Hematopoietic multipotent progenitor cell treated with erythropoietin and hydrocortisone succinate and interleukin-3 and kit ligand, for 6 days (in vitro differentiated cells): ENCODE measurements at places on chromosomes 6 and 20.
A peak's percentile ranks its signal among the peaks of the same experiment; 100 is the strongest.

GRCh38 chr6:28884423-28885131, 39.2 kb downstream of the TRIM27 start:
- peak; percentile 60 for DNase-seq

DNA sequence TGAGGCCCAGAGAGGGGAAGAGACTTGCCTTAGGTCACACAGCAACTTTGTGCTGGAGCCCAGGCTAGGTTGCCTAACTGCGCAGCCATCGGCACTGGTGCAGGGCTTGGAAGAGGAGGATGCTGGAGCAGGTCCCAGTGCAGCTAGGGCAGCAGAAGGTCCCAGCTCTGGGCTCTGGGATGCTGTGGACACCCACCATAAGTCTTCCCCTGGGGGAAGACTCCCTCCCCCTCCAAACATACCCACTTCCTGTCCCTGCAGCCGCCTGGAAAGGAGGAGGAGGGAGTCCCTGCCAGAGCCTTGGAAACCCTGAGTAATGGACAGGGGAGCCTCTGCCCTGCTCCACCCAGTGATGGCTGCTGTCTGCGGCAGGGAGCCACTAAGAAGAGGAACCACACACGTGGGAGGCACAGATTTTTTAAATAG, 93.6 kb downstream of the NCR2 start:
- no peak for DNase-seq

DNA sequence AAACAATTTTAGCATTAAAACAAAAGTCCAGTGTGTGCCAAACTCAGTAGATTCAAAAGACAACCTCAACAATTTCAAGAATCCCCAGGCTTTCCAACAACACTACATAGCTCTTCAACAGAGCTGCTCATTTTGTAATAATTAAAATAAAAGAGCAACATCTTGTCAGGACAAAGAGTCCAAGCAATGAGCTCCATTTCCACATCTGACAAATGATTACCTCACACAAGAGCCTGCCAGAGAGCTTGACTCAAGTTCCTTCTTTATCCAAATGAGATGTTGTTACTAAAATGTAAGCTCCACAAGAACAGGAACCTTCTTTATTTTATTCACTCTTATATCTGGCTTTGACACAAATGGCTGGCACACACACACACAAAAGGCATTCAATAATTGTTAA, 449.8 kb downstream of the HACE1 start:
- no peak for DNase-seq

- DNase-seq, result no peak
These were observed 30.0 kb downstream of the SIRPA start for GRCh38 chr20:1924910-1925861.

GRCh38 chr6:79077715-79078074, 359 bp downstream of the PHIP start:
- peak; percentile 65 for DNase-seq

- DNase-seq, result no peak
These were observed at the start of gene ROS1 for GRCh38 chr6:117425431-117426153. Gene ROS1, minus strand, starts transcription at chr6:117425942. Its CDS starts 286 bp downstream, at chr6:117425656.

DNA sequence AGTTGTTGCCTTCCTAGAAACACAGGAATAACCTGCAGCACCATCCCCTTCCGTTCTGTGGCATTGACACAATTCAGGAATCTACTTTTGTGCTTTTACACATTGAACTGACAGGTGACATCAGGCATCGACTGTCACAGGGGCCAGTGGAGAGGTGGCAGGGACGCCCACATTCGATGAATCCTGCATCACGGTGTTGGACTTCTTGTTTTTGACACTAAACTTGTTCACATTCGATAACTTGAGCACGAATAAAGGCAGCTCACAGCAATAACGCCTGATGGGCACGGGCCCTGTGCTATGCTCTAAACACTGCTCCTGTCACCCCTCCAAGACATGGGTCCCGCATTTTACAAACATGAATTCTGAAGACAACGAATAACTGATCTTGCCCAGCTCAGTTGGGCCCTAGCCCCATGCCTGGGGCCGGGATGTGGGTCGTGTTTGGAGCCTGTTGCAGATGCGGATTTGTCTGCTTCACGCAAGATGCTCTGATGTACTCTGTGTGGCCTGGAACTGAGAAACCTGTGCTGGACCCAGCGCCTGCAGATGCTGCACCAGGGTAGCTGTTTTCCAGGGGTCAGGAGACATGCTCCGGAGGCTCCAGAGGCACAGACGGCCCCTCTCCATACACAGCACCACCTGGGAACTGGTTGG, 75.7 kb downstream of the TTLL2 start:
- DNase-seq, result no peak

GRCh38 chr20:20547221-20547875, 165.1 kb downstream of the RALGAPA2 start:
- DNase-seq, result peak; percentile 81

- DNase-seq, result no peak
These were observed 595 bp downstream of the REM1 start for GRCh38 chr20:31475472-31476293.

GRCh38 chr6:136521427-136521826, 28.8 kb downstream of the MAP7 start:
- DNase-seq, result no peak

DNA sequence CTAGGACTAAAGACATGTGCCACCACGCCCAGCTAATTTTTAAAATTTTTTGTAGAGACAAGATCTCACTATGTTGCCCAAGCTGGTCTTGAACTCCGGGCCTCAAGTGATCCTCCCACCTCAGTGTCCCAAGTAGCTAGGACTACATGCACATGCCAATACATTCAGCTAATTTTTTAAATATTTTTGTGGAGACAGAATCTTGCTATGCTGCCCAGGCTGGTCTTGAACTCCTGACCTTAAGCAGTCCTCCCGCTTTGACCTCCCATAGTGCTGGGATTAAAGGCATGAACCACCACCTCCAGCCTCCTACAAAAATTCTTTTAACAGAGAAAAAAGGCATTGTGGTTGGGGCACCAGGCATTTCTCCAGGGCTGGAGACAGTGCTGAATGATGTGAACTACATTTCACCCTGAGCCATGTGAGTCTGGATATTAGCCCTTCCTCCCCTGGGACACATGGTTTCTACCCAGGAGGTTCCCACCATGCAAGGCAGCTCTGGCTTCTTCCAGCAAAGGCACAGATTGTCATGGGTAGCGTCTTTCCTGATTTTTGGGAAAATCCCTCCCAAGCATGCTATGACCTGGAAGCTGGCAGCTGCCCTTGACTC, 36.3 kb upstream of the CMTR1 start:
- DNase-seq, result no peak

DNA sequence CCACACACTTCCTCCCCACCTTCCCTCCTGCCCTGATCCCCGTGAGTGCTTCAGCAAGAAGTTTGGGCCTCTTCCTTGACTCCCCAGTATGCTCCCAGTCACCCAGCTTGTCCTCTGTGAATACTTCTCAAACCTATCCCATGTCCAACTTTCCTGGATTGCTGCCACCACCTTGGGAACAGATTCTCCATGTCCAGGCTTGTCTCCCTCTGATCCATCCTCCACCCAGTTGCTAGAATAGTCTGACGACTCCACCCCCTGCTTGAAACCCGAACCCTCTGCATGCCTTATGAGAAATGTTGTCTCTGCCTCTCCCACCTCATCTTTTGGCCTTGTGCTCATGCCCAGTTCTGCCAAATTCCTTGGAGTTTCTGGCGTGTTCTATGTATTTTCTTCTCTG, 108.0 kb downstream of the PPP1R14C start:
- DNase-seq, result no peak

- DNase-seq, result no peak
These were observed 41.7 kb downstream of the LBP start for GRCh38 chr20:38387953-38388352.

DNA sequence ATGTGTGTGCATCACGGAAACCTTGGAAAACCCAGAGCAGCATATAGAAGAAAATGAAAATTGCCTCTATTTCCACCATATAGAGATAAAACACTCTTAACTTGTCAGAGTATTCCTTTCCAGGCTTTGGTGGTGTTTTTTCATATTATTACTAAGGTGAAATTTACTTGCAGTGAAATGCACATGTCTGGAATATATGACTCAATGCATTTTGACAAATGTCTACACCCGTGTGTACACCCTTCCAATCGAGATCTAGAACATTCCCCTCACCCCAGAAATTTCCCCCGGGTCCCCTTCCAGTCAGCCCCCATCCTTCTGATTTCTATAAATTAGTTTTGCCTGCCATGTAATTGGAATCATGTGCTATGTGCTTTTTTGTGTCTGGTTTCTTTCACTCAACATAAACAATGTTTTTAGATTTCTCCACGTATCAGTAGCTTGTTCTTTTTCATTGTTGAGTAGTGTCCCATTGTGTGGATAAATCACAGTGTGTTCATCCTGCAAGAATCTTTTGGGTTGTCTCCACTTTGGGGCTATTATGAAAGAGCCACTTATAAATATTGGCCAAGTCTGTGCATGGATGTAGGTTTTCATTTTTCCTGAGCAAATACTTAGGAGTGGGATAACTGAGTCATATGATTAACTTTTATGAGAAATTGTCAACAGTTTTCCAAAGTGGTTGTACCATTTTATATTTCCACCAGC, 19.9 kb upstream of the PREX1 start:
- DNase-seq, result no peak

DNA sequence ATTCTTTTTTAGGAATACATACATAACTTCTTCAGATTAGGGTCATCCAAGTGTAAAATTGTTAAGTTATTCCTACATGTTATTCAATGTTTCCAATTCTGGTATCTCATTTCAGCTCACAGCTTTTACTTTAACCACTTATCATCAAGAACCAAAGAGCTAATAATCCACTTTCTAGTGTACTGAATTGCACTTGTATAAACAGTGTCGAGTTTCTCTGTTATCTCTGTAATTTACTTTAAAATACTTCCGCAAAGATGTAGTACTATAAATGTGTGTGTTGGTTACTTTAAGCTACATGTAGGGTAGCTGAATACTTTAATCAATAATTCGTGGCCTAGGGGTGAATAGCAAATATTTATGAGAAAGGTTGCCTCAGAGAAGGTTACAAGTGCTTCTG, 8.8 kb upstream of the GJA1 start:
- no peak for DNase-seq

DNA sequence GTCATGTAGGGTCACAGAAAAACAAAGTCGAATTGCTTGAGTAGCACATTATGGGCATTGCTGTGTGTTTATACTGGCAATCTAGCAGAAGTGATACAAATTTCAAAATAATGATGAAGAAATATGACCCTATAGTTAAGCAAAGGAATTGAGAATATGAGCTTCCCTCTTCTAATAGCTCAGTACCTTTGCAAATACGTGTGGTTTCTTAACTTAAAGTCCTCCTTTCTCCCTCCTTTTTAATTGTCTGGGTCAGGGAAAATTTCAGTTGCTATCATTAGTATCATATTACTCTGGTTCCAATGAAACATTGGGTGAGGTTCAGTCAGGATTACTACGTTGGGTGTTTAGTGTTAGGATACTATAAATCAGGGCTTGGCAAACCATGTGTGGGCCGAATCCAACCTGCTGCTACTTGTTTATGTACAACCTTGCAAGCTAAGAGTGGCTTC, 166.8 kb upstream of the CARMIL1 start:
- DNase-seq, result no peak

GRCh38 chr20:53402233-53403005, 191.2 kb downstream of the ZNF217 start:
- DNase-seq, result no peak

DNA sequence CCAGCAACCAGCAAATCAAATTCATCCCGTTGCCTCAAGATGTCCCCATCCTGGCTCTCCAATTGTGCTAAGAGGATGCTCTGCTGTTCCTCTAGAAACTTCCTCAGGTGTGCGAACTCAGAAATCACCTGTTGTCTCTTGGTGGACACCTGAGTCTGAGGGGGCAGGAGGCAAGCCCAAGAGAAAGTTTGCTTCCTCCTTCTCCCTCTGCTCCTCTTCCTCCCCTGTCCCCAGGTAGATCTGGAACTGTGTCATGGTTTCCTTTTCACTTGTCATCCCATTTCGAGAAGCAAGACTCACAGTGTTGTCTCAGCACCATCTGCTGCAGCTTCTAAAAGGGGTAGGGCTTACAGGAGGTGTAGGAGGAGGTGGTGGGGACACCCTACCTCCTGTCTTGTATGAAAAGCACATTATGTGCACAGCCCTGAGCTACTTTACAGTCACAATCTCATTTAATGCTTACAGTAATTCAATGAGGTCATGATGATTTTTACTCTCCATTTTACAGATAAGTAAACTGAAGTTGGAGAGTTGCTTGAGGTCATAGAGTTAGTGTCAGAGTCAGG, 2.5 kb downstream of the TRIM10 start:
- no peak for DNase-seq

DNA sequence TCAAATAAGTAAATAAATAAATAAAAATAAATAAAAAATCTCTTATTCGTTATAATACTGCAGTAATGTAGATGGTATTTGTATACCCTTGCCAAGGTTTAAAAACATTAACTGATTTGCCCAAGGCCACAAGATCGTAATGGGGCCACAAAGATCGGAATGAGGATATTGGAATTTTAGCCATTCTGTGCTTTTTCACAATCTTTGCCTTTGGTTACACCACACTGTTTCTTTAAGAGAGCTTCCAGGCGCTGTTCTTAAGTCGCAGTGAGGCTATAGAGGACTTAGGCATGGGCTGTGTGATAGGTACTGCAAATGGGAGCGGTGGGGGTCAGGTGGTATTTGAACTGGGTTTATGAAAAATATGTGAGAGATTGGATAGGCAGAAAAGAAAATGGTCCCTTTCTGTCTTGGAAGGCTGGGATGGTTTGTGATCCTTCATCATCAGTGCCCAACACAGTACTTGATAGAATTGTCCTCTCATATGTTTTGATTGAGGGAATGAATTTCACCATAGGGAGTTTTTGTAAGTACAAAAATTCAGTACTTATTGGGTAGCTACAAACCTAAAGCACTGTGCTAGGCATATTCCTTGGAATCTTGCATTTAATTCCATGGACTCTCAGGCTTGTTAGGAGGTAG, 1.4 kb downstream of the NUS1 start:
- peak; percentile 26 for DNase-seq

- no peak for DNase-seq
These were observed 5.5 kb upstream of the UTRN start for GRCh38 chr6:144279484-144280150.

DNA sequence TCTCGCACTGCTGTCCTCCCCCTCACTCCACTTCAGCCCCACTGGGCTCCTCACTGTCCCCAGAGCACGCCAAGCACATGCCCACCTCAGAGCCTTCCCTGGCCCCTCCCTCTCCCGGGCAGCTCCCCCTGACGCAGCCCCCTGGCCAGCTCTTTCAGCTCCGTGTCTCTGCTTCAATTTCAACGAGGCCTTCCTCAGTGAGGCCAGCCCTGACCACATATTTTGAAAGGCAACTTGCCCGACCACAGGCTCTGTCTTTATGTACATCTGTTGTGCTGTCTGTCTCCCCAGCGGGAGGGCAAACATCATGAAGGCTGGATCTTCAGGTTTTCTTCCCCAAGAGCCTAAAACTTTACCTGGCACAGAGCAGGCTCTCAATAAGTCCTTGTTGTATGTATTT, 44.6 kb downstream of the JPH2 start:
- no peak for DNase-seq
